ENCODE measurements at places on chromosomes 13 and 19.

- DNase-seq: no peak
Measured at GRCh38 chr19:13997631-13997962, 8.5 kb downstream of the RFX1 start.

DNA sequence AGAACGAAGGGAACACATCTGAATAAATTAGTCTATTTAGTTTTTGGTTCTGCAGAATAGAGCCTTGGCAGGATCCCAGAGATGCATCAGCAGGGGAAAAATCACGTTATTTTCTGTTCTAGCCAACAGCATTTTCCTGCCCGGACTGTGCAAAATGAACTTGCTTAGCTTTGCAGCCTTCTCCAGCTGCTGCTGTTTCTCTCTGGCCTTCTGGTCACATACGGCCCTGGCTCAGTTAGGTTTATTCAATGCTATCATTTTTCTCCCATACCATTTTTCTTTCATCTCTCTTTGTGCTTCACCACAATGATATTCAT lies 110.4 kb upstream of the KL start:
- DNase-seq: no peak

- DNase-seq: no peak
Measured at GRCh38 chr13:23723471-23723870, 153.3 kb downstream of the TNFRSF19 start.

DNA sequence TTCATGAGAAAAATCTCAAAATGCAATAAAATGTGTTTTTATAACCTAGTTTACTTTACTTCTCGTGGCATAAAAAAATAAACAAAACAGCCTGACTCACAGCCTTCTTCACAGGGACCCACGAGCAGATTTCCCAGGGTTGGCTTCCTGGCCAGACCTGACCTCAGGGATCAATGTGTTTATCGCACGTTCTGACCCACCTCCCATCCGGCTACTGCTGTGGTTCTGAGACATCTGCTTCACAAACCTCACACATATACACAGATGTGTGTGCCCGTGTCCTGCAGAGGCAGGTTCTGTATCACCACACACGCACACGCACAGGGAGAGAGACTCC lies 118.3 kb downstream of the COL4A2 start:
- DNase-seq: no peak

DNA sequence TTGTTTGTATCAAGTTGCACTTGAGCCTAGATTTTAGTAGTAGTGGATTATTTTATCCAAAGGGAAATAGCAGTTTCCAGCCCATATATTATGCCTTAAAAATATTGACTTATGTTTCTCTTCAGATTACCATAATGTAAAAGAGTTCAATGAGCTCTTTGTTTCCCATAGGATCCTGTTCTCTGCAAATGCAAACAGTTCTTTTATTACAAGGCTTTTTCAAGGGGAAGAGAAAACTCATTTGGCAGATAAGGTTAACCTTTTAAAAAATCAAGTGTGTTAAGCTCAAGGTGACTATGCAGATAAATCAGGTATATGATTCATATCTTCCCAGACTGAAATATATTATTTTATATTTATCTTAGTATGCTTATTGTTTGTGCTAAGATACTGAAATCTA lies 961.2 kb upstream of the SPRY2 start:
- DNase-seq: no peak
